ENCODE measurements at places on chromosomes 1 and 21.

DNA sequence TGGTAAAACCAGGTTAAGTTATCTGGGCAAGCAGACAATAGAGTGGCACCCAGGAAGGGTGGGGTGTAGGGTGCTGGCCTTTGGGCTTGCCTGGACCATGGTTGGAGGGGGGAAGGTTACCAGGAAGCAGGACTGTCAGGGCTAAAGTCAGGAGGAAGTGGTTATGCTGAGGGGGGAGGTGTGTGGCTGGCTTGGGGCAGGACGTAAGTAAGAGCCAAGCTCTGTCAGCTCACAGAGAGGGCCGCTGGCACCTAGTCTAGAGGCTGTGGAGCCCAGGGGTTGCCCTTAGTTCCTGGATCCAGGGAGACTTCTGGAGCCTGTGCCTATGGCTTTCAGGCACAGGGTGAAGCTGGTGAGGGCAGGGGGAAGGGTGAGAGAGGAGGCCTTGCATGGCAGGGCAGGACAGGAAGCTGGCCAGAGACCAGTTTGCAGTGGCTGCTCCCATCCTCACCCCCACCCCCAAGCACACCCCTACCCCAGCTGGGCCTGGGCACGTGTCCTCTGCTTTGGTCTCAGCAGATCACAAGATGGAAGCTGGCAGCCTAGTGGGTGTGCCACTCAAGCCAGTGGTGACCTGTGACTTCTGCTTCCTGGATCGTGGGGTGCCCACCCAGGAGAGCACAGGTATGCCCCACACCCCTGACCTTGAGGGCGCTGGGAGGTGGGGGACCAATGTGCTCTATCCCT lies 20.5 kb upstream of the SMYD3 start:
- no peak for DNase-seq

DNA sequence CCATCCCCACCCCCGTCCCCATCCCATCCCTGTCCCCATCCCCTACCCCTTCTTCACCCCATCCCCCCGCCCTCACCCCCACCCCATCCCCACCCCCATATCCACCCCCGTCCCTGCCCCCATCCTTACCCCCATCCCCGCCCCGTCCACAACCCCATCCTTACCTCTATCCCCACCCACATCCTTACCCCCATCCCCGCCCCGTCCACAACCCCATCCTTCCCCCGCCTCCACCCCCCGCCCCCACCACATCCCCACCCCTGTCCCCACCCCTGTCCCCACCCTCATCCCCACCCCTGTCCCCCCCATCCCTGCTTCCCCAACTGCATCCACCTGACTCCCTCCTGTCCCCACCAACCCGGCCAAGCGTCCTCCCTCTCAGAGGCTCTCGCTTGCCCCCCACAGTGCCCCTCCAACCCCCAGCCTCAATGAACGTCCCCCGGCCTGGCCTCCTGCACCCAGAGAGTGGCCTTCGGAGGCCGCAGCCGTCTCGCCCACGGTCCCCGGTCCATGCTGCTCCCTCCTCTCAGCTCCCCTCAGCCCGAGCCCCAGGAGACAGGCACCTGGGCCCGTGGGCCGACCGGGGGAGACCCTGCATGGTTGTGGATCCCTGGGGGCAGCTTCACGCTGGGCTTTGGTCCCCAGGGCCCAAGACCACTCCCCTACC lies 25.5 kb upstream of the C1orf159 start:
- no peak for DNase-seq

- DNase-seq = no peak
Measured at GRCh38 chr1:162951553-162952315, 90.8 kb upstream of the CCDC190 start.

GRCh38 chr1:61447968-61448430 lies 276.9 kb downstream of the TM2D1 start:
- DNase-seq = no peak

DNA sequence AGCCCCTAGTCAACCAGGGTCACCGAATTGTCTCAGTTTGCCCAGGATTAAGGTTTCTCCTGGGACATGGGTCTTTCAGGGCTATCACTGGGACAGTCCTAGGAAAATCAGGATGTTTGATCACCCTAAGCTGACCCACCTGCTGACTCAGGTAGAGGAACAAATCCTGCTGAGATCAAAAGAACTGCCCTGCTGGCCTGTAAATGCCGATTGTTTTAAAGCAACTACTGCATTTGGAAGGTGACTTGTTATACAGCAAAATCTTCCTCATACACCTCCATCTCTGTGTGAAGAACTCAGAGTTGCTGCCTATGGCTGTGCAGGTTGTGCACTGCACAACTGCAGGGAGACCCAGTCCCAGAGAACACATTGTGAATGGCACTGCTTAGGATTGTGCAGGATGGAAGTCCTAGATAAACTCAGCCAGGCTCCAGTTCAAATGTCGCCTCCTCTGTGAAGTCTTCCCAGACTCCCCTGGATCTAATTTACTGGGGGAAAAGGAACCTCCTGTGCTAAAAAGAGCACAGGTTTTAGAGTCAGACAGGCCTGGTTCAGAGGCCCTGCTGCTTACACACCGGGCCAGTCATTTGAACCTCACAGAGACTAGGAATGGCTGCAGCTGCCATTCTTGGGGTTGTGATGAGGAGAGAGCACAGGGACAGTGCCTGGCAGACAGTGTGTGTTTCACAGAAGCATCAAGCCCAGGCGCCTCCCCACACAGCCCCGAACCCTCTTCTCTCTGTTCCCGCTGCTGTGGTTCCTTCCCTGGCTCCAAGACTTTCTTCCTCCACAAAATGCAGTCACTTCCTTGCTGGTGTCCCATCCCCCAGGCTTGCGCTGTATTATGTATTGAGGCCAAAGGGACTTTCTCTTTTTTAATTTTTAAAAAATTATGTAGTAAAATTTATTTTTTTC lies 23.2 kb upstream of the LRP8 start:
- DNase-seq = no peak

DNA sequence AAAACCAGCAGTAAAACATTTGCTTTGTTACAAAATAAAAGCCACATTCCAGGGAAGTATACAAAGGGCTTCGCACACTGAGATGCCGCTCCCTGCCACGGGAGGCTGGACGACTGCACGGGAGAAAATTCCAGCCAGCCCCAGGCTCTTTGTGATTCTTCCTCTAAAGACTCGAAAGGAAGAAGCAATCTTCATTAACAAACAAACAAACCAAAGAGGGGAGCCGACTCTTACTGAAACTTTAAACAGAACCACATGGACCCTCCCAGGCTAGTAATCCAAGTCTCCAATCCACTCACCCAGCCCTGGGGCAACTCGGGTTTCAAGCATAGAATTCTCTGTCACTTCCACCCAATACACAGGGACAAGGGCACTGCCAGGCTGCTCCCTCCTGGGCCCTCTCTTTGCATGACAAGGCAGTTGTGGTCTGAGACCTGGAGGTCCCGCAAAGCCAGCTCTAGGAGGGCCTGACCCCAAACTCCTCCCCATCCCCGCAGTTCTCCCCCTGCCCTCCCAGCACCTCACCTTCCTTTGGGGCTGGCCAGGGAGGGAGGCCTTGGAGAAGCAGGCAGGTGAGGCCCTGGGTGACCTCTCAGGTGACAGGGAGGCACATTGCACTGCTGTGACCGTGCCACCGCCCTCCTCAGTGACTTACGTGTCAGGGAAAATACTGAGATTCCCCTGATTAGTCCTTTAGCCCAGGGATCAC lies 26.6 kb upstream of the COL18A1 start:
- no peak for DNase-seq

DNA sequence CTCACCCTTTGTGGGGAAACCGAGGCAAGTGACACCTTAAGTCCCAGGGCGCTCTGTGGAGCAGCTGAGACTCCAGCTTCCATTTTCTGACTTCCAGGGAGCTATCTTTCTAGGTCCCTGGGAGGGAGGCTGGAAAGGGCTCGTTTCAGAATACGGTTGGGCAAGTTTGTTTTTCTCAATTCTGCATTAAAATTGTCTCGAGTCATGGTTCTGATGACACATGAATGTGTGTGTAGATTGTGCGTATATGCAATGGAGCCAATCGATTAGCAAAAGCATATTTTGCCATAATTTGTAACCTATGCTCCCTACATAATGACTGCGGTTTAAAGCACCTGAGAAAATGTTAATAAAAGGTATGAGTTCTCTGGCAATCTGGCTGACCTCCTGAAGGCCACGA lies 77.3 kb downstream of the SIK1 start:
- DNase-seq = no peak

DNA sequence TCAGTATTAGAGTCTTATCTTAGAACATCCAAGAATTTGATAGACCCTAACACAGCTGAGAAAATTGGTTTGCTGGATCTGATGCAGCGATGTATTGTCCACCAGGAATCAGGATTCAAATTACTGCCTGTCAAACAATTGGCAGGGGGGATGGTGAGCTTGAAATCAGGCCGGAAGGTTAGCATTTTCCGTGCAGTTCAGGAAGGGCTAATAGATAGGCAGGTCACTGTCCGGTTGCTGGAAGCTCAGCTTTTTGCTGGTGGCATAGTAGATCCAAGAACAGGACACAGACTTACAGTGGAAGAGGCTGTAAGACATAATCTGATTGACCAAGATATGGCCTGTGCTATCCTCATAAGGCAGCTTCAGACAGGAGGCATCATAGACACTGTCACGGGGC lies 127.2 kb downstream of the MACF1 start:
- DNase-seq = no peak

- no peak for DNase-seq
Measured at GRCh38 chr1:84704872-84705417, 14.7 kb upstream of the SSX2IP start.

- DNase-seq = no peak
Measured at GRCh38 chr1:157044326-157044725, 1.2 kb downstream of the ARHGEF11 start.

DNA sequence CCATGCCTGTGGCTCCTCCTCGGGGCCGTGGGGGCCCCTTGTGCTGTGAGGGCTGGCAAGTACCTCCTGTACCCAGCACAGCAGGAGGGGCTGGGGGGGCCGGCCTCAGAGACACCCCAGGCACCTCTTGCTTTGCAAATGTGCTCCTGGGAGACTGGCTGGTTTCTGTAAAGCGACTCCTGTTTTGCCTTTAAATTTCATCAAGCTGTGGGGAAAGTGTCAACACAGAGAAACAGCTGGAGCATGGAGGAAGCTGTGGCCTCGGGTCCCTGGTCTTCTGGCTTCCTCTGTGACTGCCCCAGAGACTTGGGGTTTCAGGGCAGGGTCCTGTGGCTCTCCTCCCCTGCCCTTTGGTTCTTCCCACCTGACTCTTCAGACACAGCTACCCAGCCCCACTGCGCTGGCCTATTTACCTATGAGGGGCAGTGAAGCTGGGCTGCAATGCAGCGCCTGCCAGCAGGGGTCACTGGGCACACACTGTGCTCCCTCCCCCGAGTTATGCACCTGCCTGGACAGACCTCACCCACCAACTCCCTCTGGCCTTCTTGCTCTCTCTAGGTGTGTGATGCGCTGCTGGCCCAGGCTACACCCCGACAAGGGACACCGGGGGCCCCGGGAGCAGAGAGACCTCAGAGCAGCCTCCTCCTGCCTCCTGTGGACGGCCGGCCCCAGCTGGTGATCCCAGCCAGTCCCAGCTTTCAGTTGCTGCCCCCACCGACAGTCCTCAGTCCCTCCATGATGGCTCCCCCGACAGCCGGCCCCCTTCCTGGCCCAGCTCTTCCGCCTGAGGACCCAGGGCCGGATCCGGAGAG lies 17.6 kb upstream of the PEX10 start:
- DNase-seq = no peak

DNA sequence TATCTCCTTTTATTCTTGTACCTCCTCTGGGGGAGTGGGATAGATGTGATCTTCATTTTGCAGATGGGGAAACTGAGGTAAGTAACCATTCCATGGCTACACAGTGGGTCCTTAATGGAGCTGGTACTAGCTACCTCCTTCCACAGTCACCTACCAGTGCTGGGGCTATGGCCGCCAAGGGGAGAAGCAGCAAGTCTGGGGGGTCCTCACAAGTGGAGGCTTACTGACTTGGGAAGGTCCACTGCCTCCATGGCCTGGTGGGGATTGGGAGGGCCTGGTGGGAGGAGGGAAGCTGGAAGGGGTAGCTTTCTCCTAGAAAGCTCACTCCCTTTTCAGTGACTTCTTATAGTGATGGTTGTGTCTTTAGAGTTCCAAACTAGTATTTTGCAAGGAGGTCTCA lies 5.9 kb upstream of the FOXO6 start:
- DNase-seq = no peak

- no peak for DNase-seq
Measured at GRCh38 chr1:110588991-110589390, 17.2 kb downstream of the KCNA2 start.

DNA sequence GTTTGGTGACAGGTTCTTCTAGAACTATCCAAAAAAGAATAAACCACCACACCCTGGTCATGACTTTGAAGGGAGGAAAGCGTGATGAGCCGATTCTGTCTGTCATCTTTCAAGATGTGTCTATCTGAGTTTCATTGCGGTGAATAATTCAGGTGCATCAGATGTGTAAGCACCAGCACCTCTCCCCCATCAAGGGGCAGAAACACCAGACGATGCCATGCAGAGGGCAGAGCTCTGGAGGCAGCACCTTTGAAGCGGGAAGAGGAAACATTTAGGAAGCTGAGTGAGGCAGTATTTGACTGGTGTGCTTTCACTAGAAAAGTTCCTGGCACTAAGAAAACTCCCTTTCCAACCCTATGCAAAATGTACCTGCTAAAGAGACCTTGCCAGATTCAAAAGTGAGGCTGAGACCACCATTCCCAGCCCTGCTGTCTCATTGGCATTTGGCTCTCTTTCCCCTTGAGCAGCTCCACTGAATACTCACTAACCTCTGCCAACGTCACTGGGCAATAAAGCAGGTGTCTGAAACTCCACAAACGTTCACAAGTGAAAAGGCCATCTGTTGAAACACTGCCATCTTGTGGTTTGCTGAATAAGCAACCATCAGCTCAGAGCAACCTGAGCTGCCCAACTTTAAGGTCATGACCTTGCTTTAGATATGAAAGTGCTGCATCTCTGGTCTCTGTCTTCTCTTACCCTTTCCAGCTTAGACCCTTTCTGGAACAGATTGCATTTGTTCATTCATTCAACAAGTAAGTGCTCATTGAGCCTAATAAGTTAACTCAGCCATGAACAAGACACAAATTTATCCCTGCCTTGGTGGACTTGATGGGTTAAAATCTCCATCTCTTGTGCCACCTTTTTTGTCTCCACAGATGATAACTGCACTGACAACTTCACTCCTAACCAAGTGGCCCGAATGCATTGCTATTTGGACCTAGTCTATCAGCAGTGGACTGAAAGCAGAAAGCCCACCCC lies 228.6 kb downstream of the PAPPA2 start:
- peak; percentile 42 for DNase-seq

DNA sequence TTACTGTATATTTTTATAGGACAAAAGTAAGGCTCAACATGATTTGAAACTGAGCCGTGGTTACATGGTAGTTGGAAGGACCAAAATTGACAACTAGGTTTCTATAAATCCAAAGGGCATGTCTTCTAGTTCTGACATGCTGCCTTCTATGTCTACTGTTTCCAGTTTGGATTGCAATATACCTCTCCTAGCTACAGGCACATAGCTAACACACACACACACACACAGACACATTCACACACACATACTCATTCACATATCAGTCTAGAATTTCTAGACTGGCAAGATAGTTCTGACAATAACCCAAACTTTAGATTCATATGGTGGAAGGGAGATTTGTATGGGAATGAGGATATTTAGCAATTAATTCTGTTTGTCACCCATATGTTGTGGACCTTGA lies 544.8 kb upstream of the CAMK1G start:
- no peak for DNase-seq

- DNase-seq = no peak
Measured at GRCh38 chr1:195005338-195005737, 1602.9 kb downstream of the KCNT2 start.

Measured in kidney capillary endothelial cell (primary cell).